ENCODE measurements at places on chromosomes 1 and 21.

GRCh38 chr1:177170756-177171535, at the start of gene BRINP2:
BRINP2 (plus strand) TSS chr1:177170958; CDS start chr1:177229877, 58,919 bp downstream.
- DNase-seq: no peak

GRCh38 chr1:68445709-68446108, 4.0 kb downstream of the RPE65 start:
- no peak for DNase-seq

DNA sequence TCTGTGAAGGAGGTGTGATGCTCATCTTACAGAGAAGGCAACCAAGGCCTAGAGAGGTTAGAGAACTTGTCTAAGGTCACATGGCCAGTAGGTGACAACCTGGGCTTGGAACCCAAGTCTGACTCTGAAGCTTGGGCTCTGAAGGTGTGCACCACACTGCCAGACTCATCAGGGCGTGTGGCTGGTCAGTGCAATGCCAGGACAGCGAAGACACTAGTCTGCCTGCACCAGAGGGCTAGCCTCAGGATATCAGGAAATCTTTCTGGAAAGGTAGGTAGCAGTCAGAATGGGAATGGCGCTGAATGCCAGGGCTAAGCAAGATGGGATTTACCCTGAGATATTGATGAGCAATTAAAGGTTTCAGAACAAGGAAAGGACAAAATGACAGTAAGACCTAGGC, 34.9 kb downstream of the ELK4 start:
- DNase-seq: no peak

DNA sequence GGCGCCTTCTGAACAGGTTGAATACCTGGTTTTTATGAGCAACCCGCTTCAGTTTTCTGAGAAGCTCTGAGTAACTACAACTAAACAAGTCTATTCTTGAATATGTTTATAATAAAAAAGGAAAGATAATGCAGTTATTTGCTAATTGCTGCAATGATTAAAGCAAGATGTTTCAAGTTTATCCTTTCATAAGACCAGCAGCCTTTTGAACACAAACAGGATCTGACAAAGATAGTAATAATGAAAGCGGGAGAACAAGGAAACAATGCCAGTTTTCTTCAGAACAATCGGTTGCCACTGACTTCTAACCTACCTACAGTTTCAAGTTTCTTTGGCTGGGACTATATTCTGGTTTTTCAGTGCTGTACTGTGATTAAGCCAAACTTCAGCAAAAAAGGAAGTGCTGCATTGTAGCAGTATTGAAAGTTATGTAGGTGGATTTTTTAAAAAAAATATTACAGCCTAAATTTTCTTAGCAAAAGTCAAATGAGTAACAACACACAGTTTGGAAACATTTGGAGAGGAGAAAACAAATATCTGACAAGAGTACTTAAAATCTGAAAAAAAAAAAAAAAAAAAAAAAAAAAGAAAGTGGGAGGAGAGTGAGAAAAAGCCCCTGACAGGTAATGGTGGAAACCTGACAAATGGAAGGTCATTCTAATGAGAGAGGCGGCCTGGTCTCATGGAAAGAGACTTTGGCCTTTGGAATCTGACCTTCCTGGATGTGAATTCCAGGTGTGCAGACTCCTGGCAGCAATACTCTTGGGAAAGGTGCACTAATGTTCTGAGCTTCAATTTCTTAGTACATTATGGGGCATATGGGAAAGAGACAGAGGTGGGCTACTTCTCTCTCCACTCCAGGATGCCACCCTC, 11.4 kb downstream of the KCNJ15 start:
- no peak for DNase-seq

GRCh38 chr1:183590244-183591191, at the start of gene NCF2:
NCF2 (minus strand) TSS chr1:183590459; CDS start chr1:183590329, 130 bp downstream.
- no peak for DNase-seq

DNA sequence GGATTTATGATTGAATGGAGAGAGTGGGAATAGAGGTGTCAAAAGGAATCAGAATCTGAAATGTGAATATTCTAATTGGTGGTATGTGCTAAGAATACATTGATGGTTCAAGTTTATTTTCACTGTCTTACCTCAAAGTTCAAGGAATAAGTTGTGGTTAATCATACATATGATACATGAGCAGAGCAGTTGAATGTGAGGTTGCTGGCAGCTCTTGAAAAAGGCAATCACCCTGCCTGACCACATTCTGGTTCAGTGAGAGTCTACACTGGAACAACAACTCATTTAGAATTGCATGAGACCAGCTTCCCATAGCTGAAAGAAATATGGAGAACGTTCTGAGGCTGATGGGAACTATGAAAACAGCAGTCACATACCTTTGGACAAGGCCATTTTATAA, 68.3 kb upstream of the ARHGAP29 start:
- no peak for DNase-seq

- no peak for DNase-seq
These were observed 84.4 kb upstream of the CXADR start for GRCh38 chr21:17428484-17428869.

- DNase-seq: no peak
These were observed at the start of gene C2CD2 for GRCh38 chr21:41953831-41954653. C2CD2 (minus strand) TSS chr21:41954018; CDS start chr21:41953648, 370 bp downstream.

DNA sequence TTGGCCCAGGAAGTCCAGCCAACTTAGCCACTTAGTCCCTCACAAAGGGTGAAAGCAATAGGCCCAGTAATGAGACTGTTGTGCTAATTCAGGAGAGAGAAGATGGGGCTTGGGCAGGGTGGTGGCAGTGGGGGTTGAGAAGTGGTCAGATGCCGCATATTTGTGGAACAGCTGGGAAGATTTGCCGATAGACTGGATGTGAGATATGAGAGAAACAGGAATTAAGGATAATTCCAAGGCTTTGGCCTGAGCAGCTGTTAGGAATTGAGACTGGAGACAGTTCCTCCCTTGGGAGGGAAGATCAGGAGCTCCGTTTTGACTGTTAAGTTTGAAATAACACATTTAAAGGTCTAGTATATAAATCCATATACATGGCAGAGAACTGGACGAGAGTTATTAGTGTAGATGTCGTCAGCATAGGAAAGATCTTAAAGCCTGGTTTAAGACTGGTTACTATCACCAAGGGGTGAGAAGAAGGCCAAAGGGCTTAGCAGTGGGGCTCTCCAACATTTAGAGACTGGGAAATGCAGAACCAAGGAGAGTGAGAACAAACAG, 323.7 kb upstream of the FAM78B start:
- DNase-seq: no peak

DNA sequence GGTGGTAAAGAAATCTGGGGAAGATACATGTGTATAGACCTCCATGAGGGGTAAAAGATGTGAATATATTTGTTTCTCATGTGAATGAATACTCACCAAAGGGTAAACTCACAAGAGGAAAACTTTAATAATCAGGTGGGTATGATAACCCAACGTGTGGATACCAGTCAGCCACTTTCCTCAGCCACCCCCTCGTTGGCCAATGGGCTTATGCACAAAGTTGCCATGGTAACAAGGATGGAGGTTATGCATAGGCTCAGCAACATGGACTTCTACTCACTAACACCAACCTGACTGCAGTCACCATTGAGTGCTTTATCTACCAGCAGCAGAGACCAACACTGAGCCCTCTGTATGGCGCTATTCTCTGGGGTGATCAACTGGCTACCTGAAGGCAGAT, 424.4 kb downstream of the DUSP10 start:
- DNase-seq: no peak

Data from cortex of kidney (tissue), 1 donor.